Lower leg skin (tissue), 4 donors: ENCODE measurements at places on chromosomes 3 and 15.

- no peak for DNase-seq
These were observed 34.9 kb upstream of the NRROS start for GRCh38 chr3:196604548-196604947.

GRCh38 chr3:132654721-132655120 lies 4.9 kb downstream of the ACAD11 start:
- DNase-seq: no peak

DNA sequence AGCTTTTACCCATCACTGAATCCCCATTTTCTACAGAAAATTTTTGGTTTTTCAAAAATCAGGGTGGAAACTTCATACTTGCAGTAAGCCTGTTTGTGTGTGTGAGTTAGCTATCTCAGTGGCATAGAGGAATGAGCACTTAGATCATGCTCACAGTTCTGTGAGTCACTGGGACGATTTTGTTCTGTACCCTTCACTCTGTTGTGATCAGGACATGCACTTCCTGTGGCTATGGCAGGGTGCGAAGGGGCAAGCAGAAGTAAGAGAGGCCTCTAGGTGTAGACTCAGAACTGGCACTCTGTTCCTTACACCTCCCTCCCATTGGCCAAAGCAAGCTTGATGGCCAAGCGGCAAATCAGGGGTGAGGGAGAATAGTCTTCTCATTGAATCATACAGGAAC lies 11.6 kb downstream of the NIPA2 start:
- DNase-seq: no peak

GRCh38 chr15:51750792-51751696 lies at the start of gene TMOD2:
TSS of gene TMOD2 (plus strand) at chr15:51751597. CDS start at chr15:51766442, 14,845 bp downstream.
- DNase-seq: no peak

- DNase-seq: no peak
These were observed 27.9 kb upstream of the NIT2 start for GRCh38 chr3:100306695-100307094.

- no peak for DNase-seq
These were observed 309.7 kb upstream of the RBMS3 start for GRCh38 chr3:28971156-28971555.

- DNase-seq: no peak
These were observed 362.5 kb upstream of the EPHA3 start for GRCh38 chr3:88744896-88745295.

DNA sequence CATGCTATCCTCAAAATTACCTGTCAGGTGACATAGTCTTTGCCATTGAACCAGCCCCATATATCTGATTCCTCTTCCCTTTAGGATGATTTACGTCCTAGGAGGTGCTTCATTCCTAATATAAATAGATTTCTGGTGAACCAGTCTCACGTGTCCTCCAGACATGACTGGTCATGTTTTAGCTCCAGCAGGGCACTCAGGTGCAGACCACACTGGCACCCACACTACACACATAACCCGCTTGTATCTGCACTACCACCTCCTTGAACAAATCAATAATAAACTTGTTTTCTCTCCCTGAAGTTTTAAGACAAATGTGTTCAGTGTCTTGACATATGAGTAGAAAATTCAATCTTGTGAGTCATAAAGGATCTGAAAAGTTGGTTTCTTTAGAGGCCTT lies 155.5 kb downstream of the GOLIM4 start:
- no peak for DNase-seq

- no peak for DNase-seq
These were observed 278.1 kb downstream of the ZPLD1 start for GRCh38 chr3:102712896-102713295.

DNA sequence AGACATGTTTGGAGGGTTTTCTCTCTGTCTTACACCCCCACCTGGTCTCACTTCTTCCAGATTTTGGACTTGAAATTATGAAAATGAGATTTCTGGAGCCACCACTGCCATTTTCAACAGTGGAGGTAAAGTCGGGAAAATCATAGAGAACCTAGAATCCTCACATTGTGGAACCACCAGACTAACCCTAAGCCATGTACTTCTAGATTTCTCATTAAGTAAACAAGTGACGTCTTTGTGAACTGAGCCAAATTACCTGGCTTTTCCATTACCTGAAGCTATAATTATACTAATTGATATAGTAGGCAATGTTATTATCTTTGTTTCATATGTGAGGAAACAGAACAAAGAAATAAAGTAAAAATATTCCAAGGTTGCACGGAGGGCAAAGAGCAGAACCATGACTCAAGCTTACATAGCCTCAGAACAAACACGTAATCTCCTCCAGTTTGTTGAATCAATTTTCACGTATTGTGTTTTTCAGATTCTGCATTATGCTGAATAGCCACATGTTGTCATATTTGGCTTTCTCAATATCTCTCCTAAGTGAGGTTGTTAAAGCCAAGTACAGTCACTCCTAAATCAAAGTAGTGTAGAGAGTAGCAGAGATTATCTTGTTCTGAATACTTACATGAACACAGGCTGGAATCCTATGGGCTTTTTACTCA lies 101.3 kb upstream of the CMC1 start:
- DNase-seq: no peak

DNA sequence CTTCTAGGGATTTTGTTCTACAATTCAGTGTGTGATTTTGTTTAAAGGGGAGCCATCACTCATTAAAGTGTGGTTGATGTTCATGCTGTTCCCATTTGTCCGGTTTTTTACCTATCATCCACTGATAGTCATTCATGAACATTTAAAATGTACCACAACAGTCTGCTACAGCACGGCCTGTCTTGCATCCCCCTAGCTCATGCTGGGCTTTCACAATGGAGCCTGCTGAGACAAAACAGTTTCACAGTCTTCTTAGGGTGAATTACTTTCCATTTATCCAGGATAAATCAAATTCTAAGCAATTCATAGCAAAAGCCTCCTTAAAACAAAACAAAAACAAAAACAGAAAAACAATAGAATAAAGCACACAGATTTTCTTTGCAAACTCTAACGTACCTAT lies 627.2 kb downstream of the CADM2 start:
- no peak for DNase-seq

GRCh38 chr3:183583331-183584245 lies 28.1 kb upstream of the KLHL6 start:
- DNase-seq: no peak

- no peak for DNase-seq
These were observed 867.1 kb downstream of the IGSF11 start for GRCh38 chr3:118167571-118167970.

DNA sequence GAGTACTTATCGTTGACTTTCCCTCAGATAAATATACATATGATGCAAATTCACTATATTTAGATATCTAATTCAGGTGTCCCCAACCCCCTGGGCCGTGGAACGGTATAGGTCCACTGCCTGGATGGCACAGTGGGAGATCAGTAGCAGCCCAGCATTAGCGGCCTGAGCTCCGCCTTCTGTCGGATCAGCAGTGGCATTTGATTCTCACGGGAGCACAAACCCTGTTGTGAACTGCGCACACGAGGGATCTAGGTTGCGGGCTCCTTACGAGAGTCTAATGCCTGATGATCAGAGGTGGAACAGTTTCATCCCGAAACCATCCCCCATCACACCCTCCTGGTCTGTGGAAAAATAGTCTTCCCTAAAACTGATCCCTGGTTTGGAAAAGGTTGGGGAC lies 6.9 kb downstream of the KNL1 start:
- no peak for DNase-seq

GRCh38 chr3:183590442-183590841 lies 34.9 kb upstream of the KLHL6 start:
- DNase-seq: no peak

DNA sequence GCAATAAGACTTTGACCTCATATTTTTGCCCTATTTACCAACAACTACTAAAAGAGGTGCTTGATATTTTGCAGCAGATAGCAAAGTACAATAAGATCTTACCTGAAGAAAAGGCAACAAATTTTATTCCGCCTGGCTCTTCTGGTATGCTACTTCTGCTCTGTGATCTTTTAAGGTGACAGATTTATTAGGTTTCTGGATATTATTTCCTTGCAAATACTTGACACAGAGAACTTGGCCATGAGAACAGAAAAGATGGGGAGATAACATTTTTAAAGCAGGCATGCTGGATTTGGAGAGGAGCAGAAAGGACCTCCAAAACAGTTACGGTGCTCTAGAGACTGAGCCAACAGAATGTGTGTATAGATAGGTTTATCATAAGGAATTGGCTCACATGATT lies 86.7 kb upstream of the RNF7 start:
- no peak for DNase-seq

DNA sequence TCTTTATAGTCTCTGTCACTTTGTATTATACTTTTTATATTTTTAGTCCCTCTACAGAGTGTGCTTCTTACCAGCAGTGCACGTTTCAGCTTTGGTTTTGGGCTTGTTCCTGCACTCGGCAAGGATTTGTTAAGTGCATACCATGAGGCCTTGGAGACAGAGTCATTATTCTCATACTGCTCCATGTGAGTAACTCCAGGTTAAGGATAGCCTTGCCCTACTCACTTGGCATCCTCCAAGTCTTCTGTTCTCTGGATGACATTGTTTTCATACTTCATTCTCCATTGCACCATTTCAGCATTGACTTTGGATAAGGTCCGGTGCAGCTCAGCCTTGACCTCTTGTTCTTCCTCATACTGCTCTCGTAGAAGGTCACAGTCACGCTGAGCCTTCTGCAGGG lies 96.4 kb downstream of the MYH15 start:
- no peak for DNase-seq

- DNase-seq: no peak
These were observed 91.5 kb downstream of the ST6GAL1 start for GRCh38 chr3:187021748-187022402.

- no peak for DNase-seq
These were observed 153.8 kb upstream of the RAP2B start for GRCh38 chr3:153008226-153008625.

GRCh38 chr3:152155246-152156020 lies 113.3 kb upstream of the MBNL1 start:
- DNase-seq: no peak

GRCh38 chr3:139481116-139481515 lies 4.8 kb upstream of the RBP2 start:
- DNase-seq: no peak

- DNase-seq: no peak
These were observed 27.6 kb upstream of the CXCR6 start for GRCh38 chr3:45915518-45916231.

DNA sequence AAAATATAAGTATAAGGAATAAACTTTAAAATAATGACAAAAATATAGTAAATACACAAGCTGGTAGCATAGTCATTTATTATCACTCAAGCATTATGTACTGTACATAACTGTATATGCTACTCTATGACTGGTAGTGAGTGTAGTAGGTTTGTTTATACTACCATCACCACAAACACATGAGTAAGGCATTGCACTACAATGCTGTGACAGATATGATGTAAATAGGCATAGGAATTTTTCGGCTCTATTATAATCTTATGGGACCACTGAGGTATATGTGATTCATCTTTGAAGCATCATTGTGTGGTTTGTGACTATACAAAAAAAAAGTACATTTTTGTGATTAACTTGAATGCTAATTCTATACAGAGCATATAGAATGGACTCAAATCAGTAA lies 35.3 kb upstream of the FBN1 start:
- no peak for DNase-seq

DNA sequence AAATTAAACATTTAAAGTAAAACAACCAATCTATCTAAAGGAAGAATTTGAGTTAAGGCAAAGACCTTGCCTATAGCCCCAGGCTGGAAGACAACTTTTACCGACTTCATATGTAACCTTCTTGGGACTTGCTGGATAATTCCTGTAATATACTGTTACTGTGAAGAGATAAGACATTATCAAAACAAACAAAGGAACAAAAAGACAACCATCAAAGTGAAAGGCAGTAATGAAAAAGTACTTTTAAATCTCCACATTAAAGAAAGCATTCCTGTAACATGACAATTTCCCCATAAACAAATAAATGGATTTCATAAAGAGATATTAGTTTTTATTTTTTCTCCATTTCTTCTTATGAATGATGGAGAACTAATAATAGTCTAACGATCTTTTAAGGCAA lies 2.4 kb downstream of the CMTM6 start:
- no peak for DNase-seq

GRCh38 chr15:95470529-95470928 lies 860.0 kb upstream of the NR2F2 start:
- DNase-seq: no peak

GRCh38 chr3:139686206-139686605 lies 8.4 kb upstream of the NMNAT3 start:
- DNase-seq: no peak
